Esophagus squamous epithelium (tissue), 5 donors: ENCODE measurements at places on chromosomes 16 and 17.

DNA sequence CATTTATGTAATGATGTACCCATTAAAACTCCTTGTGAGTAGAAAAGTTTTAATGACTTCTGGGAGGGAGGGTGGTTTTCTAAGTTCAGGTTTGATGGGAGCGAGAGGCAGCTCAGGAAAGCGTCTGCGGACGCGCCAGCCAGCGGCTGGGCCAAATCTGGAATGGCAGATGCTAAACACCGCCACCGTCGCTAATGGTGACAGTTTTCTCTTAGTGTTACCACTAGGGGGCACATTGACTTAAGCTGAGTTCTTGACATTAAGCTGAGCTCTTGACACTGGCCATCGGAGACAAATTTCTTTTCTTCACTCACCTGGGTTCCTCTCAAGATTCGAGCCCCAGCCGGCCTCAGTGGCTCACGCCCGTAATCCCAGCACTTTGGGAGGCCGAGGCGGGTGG lies 6.7 kb downstream of the TRPV1 start:
- DNase-seq = no peak

DNA sequence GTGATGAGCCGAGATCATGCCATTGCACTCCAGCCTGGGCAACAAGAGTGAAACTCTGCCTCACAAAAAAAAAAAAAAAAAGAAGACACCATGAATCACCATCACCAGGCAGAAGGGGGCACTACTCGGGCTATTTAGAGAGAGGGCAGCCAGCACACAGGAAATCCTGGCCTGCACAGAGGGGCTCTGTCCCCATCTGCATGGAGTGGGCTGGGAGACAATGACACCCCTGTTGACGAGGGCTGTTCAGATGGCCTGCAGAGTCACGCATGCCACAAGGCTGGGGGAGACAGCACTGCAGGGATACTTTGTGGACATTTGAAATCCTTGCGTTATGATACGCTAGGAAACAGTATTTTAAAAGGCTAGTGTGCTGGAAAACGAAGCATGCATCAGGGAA lies 48.3 kb downstream of the CUEDC1 start:
- DNase-seq = no peak

GRCh38 chr17:56661906-56662305 lies 68.4 kb downstream of the NOG start:
- DNase-seq = no peak

DNA sequence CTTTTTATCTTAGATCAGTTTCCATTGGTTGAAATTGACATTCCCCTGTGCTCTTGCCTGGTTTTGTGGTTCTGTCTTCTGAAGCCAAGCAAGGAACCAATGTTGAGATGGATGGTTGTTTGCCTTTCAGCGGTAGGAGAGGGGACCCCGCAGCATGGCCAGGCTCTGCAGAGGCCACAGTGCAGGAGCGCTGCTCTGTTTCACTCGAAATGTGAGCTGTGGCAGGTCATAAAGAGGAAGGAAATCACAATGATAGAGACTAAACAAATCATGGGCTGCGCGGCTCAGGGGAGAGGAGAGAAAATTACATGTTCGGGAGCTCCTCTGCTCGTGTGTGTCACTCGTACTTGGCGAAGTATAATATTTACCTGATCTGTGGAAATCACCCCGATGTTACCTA lies 148.2 kb downstream of the SNX29 start:
- no peak for DNase-seq

DNA sequence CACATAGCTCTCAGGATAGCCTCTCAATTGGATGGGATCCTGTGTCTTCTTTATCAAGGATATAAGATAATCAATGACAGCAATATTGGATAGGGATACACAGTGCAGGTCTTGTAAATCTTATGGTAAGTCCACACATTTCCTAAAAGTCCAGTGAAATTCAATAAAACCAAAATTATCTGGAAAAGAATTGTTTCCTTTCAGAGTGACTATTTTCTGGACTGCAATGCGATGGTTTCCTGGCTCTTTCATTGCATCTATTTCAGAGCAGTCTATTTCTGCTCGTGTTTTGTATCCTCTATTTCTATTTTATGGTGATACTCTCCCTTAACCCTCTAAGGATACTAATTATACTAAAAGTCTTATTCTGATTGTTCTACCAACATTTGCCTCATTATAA lies 24.3 kb upstream of the MON1B start:
- no peak for DNase-seq
